ENCODE measurements at places on chromosomes 6 and 20.

GRCh38 chr6:2103765-2104523 is 141.5 kb downstream of the GMDS start:
- DNase-seq = no peak

- DNase-seq = no peak
Measured at GRCh38 chr6:73866305-73866704, 170.3 kb downstream of the CD109 start.

DNA sequence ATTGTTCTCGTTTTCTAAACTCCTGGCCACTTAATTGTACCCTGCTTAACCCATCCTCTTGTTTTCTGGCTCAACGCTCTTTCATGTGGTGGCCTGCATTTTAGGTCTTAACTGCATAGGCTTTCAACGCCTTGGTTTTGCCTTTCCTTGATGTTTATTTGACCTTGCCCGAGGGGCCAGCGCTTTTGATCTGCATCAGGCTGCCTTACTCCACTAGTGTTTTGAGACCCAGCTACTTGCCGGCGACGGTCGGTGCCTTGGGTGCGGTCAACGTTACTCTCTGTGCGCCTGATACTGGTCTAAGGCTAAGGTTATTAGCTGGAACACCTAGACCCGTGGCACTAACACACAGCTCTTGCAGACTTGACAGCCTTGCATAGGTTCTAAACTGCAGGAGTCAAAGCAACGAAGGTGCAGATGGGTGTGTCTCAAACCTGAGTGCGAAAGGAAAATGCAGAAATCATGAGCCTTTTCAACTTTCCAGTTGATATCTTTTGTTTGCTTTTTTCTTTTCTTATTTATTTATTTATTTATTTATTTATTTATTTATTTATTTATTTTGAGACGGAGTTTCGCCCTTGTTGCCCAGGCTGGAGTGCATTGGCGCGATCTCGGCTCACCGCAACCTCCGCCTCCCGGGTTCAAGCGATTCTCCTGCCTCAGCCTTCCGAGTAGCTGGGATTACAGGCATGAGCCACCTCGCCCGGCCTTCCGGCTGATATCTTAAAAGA is 138.8 kb downstream of the HFE start:
- no peak for DNase-seq

- DNase-seq = no peak
Measured at GRCh38 chr20:56158489-56158888, 90.0 kb upstream of the MC3R start.

DNA sequence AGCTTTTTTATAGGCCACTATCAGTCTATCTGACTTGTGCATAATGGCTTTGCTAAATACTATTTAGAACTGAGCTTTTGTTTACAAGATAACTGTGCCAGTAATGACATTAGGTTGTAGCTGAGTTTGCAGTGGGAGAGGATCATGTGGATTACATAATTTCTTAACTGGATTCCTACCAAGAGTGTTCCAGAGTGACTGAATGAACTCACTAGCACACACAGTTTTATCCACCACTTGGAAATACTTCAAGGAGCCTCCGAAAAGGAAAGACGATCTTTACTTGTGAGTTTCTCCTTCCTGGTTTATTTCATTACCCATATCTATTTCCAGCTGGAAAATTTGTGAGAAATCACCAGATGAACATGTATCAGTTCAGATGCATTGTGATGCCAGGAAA is 10.9 kb upstream of the SYNE1 start:
- DNase-seq = no peak

- DNase-seq = no peak
Measured at GRCh38 chr6:152161501-152161900, 354.0 kb downstream of the ESR1 start.
